ENCODE measurements at places on chromosomes 2 and 18.
A peak's percentile ranks its signal among the peaks of the same experiment; 100 is the strongest.

GRCh38 chr18:72613534-72613930 lies 69.4 kb upstream of the CBLN2 start:
- ATAC-seq, result no peak

GRCh38 chr2:121095257-121096080 lies 189.5 kb downstream of the TFCP2L1 start:
- ATAC-seq, result peak; percentile 90

- no peak for ATAC-seq
Measured at GRCh38 chr2:99840831-99841230, 301.6 kb downstream of the AFF3 start.

DNA sequence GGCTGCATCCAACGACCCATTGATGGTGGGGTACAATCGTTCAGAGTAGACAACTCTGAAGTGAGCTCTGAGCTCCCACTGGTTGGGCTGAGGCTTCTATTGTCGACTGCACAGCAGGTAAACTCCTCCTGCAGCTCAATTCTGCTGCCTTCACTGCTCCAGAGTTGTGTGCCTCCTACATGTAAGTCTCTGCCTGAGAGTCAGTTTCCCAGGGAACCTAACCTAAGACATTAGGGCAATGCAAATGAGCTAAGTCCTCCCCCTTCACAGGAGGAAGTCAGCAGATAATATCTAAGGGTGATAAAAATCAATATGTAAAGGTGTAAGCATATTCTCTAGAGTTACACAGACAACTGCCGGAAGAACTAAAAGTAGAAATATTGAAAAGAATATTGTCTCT lies 22.5 kb upstream of the ACYP2 start:
- no peak for ATAC-seq

DNA sequence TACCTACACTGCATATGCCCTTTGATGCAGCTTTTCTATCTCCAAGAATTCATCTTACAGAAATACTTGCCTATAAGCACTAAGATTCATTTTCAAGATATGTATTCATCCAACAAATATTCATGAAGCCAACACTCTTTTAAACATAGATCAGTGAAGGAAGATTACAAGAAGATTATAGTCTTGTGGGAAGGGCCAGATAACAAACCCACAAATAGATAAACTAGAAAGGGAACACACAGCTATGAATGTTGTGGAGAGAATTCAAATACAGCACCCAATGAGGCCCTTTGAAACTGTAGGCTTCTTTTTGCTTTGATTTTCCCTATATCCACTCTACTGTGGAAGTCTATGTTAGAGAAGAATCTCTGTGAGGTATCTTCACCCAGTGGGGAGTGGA lies 186.7 kb upstream of the RBMS1 start:
- no peak for ATAC-seq

DNA sequence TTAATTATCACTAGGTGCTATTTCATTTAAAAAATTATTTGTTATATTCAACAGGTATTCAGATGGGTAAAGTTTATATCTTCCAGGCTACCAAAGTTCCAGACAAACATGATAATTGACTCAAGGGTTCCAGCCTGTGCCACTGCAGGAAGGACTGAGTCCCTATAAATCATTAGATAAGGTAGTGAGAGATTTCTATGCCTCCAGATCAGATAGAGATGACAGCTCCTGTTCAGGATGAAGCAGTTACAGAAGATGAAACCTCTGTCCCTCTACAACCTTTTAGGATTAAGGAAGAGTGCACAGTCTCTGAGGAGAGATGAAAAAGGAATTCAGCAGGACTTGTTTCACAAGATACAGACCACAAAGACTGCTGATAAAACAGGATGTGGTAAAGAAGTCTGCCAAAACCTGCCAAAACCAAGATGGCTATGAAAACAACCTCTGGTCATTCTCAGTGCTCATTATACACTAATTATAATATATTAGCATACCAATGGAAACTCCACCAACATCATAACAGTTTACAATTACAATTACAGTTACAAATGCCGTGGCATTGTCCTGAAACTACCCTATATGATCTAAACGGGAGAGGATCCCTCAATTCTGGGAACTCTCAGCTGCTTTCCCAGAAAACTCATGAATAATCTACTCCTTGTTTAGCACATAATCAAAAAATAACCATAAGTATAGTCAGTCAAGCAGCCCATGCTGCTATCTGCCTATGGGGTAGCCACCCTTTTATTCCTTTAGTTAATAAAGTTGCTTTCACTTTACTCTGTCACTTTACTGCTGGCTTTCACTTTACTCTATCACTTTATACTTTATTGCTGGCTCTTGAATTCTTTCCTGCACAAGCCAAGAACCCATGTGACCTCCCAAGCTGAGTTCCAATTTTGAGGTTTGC lies 288.5 kb downstream of the PDE11A start:
- peak; percentile 78 for ATAC-seq

DNA sequence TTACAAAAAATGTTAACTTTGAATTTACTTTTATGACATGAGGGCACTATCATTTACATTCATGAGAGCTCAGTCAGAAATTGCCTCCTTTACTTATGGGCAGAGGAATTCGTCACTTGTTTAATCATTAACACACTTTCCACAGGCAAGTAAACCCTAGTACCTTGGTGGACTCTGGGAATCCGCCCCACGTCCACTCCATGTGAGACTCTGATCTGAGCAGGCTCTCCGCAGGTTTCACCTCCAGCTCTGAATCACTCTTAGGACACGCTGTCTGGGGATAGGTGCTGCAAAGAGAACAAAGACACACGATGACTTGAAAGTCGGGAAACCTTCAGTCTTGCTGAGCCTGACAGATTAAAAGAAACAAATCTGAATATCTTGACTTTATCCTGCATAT lies 73.6 kb downstream of the LPIN2 start:
- no peak for ATAC-seq

GRCh38 chr2:132923787-132924186 lies 253.8 kb upstream of the LYPD1 start:
- peak; percentile 86 for ATAC-seq

GRCh38 chr2:54271189-54271588 lies 15.2 kb upstream of the TSPYL6 start:
- ATAC-seq, result no peak

GRCh38 chr2:66127656-66128055 lies 307.3 kb upstream of the MEIS1 start:
- ATAC-seq, result no peak

DNA sequence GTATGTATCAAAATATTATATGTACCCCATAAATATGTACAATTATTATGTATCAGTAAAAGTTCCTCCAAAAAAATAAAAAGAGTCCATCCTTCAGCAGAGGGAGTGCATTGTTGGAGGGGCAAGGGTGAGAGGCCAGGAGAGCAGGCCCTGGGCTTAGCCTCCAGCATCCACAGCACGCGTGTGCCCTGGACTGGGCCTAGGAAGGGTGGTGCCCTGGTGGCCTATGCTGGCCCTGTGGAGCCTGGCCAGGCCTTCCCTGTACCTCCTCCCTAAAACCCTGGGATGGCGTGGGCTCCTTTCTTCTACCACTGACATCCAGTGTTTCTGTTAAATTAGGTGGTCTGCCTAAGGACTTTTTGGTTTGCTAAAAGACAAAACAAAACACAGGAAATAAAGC lies 93.4 kb downstream of the SH3RF3 start:
- no peak for ATAC-seq

GRCh38 chr2:1854729-1855547 lies 110.6 kb upstream of the PXDN start:
- peak; percentile 88 for ATAC-seq

- ATAC-seq, result peak; percentile 55
Measured at GRCh38 chr18:45678850-45679249, 45.1 kb upstream of the SLC14A1 start.

DNA sequence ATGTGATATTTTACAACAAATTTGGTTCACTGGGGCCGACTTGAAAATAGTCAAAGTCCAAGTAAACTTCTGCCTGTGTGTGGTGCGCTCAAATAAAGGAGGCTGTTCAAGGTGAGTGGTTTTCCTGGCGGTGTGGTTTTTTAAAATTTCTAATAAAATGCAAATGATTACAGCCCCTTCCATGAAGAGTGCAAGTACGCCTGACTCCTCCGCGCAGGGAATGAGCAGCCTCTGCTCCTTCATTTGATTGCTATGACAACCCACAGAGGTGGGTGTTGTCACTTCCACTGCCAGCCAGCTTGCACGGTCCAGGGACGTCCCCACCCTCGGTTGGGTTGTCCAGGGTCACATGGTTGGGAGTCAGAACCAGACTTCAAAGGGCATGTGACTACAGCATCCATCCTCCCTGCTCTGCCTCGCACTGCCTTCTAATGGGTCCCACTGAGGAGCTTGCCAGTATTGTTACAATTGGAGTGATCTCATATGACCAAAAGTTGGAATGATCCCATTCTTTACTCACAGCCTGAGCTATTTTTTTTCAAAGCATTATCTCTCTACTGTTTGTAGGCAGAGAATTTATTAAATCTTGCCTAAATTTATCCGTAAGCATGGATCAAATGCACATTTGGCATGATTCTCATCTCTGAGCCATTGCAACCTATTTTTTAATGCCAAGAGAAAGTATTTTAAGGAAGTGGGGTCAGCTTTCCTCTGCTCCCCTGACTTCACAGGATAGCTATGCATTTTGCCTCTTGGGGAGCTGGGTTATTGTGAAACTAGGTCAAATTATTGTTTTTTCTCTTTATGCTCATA lies 121.3 kb downstream of the AGAP1 start:
- peak; percentile 70 for ATAC-seq

DNA sequence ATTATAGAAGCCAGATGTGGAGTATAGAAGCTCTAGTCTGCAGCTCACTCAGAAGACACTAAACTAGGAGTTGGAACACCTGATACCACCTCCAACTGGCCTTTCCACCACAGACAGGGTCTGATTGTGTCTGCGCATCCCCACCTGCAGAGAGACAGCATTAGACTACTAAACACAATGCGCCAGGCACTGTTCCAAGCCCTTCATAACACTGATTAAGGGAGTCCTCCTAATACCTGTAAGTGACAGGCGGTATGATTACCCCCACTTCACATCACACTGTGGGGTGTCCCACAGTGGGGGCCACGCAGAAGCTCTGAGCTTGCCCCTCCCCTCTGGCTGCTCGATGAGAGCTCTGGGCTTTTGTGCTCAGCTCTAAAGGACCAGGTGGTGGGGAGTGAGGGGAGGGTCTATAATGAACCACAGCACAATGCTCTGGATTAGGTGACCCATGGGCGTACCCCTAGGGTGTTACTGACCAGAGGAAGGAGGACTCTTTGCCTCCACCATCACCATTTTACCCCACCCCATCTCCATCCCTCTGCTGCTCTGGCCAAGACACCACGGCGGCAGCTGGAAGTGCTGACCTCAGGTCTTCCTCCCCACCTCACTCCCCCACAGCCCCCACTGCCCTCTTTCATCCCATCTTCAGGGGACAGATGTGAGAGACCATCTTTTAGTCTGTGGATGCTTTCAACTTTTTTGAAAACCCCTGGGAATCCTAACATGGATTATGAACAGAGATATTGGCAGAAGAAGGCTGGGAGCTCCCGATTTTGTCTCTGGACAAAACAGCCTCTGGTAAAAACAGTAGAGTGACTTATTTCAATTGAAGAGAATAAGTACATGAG lies 145.1 kb downstream of the GFPT1 start:
- no peak for ATAC-seq

DNA sequence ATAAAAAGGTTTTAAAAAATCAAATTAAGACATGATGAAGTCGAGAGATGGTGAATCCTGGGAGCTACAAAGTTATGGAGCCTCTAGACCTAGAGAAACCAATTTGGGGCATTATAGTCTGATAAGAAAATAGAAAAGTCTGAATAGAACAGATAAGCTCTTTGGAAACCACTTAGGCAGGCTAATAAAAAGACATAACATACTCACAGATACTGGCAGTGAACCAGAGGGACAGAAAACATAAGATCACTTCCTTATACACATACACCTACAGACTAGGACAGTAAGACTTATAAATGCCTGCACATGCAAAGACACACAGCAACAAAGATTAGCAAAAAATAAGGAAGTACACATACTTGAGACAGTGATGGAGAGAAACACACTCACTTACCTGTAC lies 20.0 kb downstream of the SMC6 start:
- ATAC-seq, result no peak

DNA sequence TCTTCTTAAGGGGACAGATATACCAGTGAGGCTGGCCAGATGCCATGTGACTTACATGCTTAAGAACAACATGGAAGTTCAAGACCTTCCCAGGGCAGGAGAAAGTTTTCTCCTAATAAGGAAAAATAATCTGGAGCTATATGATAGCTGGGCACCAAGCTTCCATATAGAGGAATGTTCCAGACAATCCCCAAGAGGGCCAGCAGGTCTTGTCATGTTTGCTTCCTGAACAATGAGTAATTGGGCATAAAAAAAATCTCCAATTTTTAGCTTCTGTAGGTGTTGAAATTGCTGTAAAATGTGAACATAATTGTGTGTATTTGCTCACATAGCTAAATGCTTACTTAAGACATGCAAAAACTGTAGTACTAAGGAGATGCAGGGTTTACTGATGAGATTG lies 809.5 kb upstream of the PIK3C3 start:
- no peak for ATAC-seq

DNA sequence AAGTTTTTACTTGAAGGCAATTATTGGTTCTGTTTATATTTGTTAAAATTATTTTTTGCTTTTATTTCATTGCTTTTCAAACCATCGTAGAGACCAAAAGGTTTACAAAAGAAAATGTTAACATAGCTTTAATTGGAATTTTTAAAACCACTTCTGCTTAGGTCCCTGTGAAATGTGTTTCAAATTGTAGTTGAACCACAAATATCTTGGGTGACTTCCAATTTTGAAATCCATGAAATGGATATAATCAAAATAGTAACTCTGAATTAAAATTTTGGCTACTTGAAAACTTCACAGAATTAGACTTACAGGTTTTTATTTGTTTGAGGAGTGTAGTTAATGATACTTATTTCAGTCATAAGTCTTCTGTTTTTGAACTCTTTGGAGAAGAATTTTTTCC lies 3.1 kb upstream of the SPAG16 start:
- ATAC-seq, result no peak

DNA sequence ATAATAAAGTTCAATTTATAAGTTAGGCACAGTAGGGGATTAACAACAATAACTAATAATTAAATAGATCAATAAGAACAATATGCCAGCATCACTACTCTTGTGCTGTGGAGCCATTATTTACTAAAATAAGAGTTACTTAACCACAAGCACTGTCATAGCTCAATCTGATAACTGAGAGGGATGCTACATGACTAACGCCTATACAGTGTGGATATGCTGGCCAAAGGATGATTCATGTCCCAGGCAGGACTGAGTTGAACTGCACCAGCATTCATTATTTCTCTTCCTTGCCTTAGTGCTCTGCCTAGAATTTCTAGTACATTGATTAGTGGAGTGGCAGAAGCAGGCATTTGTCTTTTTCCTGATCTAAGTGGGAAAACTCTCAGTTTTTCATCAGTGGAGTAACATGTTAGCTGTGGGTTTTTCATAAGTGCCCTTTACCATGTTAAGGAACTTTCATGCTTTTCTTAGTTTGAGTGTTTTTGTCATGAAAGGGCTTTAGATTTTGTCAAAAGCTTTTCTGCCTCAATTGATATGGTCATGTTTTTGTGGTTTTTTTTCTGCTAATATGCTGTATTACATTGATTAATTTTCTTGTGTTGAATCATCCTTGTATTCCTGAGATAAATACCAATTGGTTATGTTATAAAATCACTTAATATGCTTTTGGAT lies 21.7 kb downstream of the KIAA1328 start:
- peak; percentile 100 for ATAC-seq
